ENCODE measurements at places on chromosomes 1 and 21.
A peak's percentile ranks its signal among the peaks of the same experiment; 100 is the strongest.

- DNase-seq, result no peak
These were observed 48.6 kb upstream of the ASPM start for GRCh38 chr1:197195100-197195499.

GRCh38 chr1:47782414-47783166 is 214.6 kb downstream of the TRABD2B start:
- peak; percentile 85 for DNase-seq

DNA sequence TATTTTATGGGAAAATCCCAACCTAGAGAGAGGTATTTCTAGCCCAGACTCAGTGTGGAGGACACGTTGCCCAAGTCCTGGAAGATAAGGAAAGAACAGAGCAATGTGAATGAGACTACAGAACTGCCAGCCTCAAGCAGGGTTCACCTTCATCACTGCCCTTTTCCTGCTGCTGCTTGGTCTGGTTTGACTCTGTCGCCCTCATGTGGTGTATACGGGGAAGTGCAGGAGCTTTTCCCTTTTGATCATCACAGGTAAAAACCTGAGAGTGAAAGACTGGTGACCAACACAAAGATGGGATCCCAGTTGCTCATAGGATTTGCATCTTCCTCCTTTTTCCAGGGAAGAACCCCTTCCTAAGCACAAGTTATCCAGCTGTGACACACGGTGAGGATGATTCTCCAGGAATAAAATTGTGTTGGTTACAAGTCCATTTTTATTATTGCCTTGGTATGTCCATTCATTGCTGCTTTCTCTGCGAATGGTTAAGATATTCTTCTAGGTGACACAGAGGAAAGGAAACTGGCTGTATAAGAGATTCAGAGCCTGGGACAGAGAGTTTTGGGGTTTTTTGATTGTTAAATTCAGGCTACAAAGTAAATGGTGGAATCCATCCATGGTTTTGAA is 89.5 kb upstream of the CD53 start:
- DNase-seq, result no peak

GRCh38 chr1:27033043-27033746 is 20.5 kb upstream of the TENT5B start:
- no peak for DNase-seq

- no peak for DNase-seq
These were observed 10.6 kb downstream of the CSRP1 start for GRCh38 chr1:201496296-201496690.

DNA sequence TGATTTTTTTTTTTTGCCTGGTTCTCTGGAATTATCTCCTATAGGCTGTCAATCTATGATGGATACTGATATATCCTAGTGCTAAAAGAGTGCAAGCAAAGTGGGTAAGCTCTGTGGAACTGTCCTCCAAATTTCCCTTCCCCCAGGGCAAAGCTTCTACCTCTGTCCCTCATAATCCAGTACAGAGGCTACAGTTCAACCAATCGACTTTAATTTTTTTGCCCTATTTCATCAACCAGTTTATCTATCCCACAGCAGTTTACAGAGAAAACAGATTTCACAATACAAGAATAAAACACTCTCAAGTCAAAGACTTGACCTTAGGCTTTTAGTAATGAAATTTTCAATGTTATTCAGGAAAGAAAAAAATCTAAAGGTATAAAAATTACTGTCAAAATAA is 13.9 kb downstream of the PUM1 start:
- no peak for DNase-seq

DNA sequence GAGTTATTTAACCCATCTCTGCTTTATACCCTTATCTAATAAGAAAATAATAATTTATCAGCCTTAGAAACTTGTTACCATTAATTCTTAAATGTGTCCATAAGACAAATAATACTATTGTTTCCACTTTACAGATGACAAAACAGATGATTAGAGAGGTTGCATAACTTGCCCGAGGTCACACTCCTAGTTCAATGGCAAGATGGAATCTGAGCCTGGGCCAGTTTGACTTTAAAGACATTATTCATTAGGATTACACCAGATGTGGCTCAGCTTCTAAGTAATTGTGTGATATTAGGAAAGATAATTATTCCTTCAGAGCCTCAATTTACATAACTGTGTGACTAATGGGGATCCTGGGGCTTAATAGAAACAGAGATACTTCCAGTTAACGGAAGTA is 42.3 kb upstream of the KCNK2 start:
- no peak for DNase-seq

- DNase-seq, result no peak
These were observed 7.7 kb downstream of the MROH7 start for GRCh38 chr1:54649130-54649898.

- DNase-seq, result no peak
These were observed 26.1 kb downstream of the RCAN3 start for GRCh38 chr1:24528744-24529143.

GRCh38 chr1:40385437-40386358 is 12.2 kb downstream of the SMAP2 start:
- no peak for DNase-seq

- DNase-seq, result no peak
These were observed 297.1 kb downstream of the GRIK1 start for GRCh38 chr21:29642551-29643245.

DNA sequence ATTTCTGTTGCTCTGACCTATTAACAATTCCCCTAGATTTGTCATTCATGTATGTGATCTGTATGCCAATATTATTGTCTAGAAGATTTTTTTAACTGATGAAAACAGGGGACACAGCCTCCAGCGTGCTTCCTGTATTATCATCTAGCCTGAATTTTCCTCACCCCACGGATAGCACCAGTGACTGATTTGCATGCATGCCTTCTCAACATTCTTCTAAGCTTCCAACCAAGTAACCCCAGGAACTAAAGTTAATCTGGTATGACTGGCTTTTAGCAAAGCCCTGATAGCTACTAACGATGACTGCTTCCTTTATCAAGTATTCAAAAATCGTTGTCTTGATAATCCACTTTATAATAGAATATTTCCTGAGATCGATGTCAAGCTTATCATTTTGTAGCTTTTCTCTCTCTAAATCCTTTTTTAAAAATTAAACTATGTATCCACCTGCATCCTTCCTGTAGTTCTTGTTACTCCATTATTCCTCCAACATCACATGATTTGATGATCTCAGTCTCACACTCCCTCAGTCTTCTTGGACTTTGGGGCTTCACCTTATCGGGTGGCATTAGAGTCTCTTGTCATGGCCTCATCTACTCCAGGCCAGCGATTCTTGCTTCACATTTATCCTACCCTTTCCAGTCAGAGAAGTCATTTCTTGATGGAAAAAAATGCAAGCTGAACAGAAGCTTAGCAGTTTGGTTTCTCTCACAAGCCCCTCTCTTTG is 19.0 kb downstream of the BCAR3 start:
- DNase-seq, result no peak

DNA sequence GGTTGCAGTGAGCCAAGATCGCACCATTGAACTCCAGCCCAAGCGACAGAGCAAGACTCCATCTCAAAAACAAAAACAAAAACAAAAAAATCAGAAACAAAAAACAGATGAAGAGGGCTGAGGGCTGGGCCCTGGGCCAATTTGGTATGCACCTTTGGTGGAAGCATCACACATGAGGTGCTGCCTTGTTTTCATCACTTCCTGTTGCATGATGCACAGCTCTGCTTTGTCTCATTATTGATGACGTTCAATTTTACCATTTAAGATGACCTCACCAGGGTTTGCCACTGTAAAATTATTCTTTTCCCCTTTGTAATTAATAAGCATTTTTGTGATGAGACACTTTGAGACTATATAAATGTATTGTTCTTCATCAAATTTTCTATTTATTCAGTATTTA is 9.8 kb upstream of the IFNAR2 start:
- DNase-seq, result no peak

DNA sequence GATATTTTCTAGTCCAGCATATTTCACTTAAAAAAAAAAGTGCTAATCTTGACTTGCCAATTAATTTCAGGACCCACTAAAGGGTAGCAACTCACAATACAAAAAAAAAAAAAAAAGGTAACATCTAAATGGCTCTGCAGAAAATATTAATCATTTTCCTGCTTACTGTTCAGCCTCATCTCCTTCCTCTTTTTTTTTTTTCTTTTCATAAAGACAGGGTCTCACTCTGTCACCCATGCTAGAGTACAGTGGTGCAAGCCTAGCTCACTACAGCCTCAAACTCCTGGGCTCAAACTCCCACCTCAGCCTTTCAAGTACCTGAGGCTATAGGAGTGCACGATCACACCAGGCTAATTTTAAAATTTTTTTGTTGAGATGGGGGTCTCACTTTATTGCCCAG is 30.4 kb downstream of the TTC13 start:
- no peak for DNase-seq

DNA sequence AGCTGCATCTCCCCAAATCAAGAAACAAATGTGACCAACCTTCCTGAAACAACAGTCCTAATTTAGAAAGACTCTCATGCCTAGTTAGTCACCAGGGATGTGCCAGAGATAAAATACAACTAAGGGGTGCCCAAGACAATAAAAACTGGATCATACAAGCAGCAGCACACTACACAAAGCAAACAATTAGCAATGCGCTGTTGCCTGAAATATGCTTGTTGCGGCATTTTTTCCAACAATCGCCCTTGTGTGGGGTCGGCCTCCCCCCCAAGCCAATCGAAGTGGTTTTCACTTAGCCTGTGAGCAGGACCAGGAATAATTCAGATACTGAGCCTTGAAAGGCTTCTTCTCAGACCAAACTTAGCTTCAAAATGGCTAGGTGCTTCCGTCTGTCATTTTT is 1.4 kb upstream of the STMN1 start:
- DNase-seq, result no peak

DNA sequence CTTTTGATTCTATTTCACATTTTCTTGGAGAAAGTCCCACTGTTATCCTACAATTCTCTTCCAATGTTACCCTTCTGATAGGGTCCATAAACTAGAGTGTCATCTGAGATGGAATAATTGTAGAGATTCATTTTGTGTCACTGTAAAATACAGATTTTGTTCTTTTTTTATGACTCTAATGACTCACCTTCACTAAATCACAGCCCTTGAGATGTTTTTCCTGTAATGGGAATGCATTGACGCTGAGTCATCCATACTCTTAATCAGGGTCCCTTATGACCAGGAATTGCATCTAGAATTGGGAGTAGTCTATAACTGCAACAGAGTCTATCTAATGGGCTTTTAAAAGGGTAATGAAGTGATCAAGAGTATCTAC is 315.5 kb downstream of the TGFB2 start:
- DNase-seq, result no peak

GRCh38 chr1:13930151-13930550 is 230.2 kb downstream of the PRDM2 start:
- DNase-seq, result no peak

- DNase-seq, result no peak
These were observed 131.3 kb downstream of the PATJ start for GRCh38 chr1:61873581-61873980.

DNA sequence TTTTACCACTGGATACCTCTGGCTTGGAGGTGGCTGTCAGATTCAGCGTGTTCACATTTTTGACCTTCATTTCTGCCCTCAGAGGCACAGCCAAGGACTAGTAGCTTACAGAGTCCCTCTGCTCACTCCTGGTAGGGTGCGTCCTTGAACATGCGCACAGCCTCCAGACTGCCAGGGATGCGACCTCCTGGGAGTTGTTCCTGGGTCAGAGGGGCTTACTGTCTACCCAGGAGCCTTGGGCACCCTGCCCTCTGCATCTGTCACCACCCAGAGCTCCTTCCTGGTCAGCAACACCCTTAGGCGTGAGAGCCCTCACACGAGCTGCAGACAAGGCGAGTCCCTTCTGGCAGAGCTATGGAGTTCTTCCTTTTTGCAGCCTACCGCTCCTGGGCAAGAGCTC is 1.7 kb downstream of the SLX9 start:
- DNase-seq, result no peak

DNA sequence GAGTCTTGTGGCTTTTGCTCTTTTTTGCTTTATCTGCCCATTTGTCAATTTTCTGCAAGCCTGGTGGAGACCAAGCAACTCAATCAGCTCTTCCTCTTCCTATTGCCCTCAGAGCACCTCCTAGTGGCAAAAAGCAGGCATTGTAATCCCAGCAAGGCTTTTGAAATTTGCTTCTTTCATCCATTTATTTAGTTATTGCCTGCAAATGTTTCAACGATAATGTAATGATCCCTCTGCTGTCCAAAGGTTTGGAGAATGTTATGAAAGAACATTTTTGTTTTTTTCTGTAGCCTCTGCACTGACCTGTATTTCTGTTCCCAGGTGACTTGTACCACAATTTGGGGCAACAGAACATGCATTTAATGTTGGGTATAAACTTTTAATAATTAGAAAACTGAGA is 127.8 kb downstream of the GABPA start:
- no peak for DNase-seq

GRCh38 chr1:244901400-244902015 is 37.2 kb upstream of the HNRNPU start:
- no peak for DNase-seq

GRCh38 chr1:52920791-52921291 is 699 bp downstream of the ECHDC2 start:
- DNase-seq, result no peak

DNA sequence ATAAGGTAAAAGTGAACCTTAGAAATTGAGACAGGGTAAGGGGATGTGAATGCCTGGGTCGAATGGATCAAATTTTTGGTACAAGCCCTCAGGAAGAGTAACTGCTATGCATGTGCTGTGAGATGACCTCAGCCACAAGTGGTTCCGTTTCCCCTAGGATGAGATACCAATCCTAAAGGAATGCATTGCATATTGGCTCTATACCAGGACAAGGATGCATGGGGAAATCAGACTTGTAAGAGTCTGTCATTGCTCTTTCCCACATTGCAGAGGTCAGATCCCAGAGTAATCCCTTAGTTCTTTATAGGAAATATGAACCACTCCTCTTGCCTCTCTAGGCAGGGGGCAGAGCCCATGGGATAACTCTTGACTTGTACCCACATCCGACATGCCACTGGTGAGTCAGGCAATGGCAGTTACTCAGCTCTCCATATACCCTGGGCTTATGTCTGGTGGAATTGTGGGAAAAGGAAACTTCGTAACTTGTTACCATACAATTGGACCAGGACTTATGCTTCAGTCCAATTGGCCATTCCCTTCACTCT is 428.3 kb upstream of the ZRANB2 start:
- DNase-seq, result no peak

GRCh38 chr1:38071312-38072256 is 25.0 kb upstream of the POU3F1 start:
- no peak for DNase-seq
